ENCODE measurements at places on chromosomes 5 and 9.

- DNase-seq = no peak
Measured at GRCh38 chr9:90552317-90552716, 90.3 kb downstream of the DIRAS2 start.

- DNase-seq = no peak
Measured at GRCh38 chr5:21594566-21594965, 1258.6 kb downstream of the CDH12 start.

DNA sequence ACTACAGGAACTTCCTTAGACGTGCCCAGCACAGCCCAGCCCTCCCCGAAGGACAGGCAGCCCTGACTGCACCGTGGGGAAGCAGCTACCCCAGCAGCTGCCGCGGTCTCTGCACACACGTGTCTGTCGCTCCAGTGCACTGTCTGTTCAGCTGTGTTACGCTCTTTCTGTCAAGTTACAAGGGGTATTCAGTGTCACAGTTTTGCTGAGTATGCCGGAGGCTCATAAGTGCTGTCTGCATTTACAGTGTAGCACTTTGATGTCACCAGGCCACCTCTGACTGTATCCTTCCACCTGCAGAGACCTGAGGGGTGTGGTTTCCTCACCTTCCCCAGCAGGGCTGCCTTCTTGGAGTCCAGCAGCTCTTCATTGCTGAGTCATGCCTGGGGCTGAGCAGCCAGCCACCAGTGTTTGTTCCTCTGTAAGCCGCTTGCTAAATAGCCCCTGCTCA, 126.8 kb downstream of the EHMT1 start:
- DNase-seq = peak; percentile 8

GRCh38 chr5:122315521-122315920, 3.5 kb downstream of the SNCAIP start:
- DNase-seq = no peak

GRCh38 chr5:147391781-147392180, 118.1 kb downstream of the DPYSL3 start:
- no peak for DNase-seq

DNA sequence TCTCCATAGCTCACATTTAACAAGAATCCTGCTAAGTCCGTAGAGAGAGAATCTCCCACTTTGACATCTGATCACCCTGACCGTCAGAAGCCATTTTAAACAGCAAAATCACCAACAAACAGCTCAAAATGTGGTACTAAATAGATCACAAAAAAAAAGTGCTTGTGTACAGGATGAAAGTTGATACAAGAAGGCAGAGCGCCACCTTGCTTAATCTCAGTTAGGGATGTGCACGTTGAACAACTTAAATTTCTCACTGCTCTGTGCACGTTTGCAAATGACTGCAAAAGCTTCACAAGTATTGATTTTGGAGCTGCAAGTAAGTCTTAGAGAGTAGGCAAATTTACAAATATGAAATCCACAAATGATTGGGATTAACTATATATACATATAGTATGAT, 63.1 kb upstream of the NREP start:
- no peak for DNase-seq

DNA sequence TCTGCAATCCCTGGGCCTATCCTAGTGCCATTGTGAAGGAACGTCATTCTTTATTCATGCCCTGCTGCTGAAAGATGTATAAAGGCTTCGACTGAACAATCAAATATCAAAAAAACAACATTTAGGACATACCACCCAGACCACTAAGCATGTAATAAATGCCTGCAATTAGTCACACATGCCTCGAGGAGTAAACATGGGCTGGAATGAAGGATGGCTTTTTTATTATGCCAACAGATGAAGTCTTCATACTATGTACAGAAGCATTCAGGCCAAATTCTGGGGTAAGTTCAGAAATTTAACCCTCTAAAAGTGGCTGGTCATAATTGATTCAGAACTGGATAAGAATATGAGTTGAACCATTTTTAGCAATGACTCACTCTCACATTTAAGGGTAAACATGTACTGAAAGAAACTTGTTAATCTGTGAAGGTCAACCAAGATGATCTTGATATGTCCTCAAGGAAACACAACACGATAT, 38.1 kb downstream of the FAM240B start:
- no peak for DNase-seq

DNA sequence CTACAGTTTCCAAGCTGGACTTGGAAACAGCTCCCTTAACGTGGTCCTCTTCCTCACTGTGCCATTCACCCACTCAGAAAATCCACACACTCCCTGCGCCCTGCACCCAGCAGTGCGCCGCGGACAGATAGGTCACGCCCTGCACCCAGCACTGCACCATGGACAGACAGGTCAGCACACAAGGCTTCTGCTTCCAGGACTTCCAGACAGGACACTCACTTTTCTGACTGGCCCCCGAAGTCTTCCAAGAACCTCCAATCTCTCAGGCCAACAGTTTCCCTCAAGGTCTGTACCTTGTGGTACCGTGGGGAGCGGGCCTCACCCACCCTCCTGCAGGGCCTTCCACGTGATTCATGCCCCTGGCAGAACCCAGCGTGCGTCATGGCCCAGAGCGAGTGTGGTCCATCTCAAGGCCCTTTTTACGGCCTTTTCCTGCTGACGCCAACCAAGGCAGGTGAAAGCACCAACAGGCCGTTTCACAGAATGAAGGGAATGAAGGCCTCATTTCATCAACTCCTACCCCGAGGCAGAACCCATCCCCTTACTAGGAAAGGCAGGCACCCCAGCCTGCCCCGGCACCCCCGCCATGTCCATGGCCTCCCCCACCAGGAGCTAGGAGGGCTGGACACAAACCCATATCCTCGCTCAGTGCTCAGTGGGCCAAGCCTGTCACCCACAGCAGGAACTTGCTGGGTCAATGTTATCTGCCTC, 17.3 kb downstream of the VAV2 start:
- DNase-seq = no peak

- no peak for DNase-seq
Measured at GRCh38 chr9:109132567-109133021, 12.8 kb upstream of the TMEM245 start.

GRCh38 chr9:93954434-93955061, 607 bp downstream of the BARX1 start:
- DNase-seq = no peak

GRCh38 chr5:170920196-170920595, 58.4 kb downstream of the RANBP17 start:
- DNase-seq = no peak

DNA sequence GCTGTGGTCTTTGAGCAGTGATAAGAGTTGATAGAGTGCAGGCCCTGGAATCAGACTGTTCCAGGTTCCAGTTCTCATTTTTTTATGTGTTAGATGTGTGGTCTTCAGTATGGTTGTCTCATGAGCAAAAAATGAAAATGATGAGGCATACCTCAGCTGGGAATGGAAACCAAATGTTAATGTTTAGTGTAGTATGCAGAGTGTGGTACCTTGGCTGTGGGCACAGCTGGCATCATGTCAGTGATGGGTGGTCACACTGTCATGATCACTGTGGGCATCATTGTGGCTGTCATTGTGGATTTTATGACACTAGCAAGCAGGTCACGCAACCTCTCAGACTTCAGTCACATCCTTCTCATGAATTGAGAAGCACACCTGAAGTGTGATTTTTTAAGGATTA, 6.4 kb downstream of the ABLIM3 start:
- DNase-seq = no peak

DNA sequence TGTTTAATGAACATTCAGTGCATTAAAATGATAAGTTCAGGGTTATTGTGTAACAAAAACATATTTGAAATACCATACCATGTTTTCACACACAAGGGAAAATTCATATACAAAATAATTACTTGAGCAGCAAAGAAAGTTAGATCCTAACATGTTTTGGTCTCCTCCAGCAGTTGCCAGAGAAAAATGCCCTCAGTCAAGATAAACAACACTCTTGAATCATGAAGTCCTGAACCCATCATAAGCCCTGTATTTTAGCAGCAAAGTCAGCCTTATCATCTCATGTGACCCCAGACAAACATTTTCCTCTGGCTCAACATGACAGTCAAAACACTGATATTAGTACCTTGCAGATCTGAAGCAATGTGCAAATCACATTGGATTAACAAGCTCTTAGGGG, 1541.1 kb upstream of the WWC1 start:
- DNase-seq = no peak

- DNase-seq = no peak
Measured at GRCh38 chr5:96252596-96252995, 180.5 kb downstream of the PCSK1 start.

- no peak for DNase-seq
Measured at GRCh38 chr9:27078685-27079084, 30.3 kb upstream of the TEK start.

GRCh38 chr5:102638316-102638715, 116.8 kb upstream of the PAM start:
- no peak for DNase-seq

GRCh38 chr5:83925321-83925954, 204.8 kb upstream of the HAPLN1 start:
- DNase-seq = no peak

DNA sequence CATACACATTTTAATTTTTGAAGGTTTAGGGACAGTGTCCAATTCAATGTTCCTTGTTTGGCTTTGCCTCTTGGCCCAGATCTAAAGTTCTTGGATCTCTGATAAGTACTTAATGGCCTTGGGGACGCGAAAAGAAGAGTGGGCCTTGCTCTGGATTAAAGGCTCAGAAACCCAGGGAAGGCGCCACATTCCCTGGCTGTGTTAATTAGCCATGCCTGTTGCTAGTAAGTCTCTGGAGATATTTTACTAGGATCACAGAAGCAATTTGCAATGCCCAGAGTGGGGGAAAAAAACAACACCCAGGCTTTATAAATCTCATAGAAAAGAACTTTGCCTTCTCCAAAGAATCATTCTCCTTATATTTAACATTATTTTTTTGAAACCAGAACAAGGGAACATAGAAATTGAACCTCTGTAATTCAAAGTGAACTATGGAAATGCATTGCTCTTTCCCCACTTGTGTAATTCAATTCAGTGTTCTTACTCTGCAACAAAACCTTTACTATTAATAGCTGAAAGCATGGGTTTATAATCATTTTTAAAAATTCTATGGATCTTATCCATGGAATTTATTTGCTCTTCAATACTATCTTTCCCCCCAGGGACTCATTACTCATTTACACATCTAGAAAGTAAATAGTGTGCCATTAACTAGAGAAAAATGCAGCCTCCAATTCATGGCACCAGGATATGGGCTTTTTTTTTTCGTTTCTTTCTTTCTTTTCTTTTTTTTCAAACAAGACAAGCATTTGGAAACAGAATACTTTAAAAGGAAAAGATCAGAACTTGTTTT, 172.2 kb upstream of the ANKRD55 start:
- no peak for DNase-seq

DNA sequence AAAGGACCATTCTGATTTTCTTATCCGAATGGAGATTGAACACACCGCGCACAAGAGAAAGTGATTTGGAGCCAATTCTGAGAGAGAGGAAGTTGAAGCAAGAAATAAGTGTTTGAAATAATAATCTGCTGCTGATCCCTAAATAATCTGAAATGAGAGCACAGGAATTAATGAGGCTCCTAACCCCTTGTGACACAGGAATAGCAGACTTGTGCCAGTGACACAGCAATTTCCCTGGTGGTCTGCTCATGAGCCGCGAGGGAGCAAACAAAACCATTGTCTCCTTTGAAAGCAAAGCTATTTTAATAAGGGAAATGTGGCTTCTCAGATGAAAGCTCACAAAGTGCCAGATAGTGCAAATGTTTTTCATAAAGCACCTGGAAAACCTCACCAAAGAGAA, 936.1 kb upstream of the WWC1 start:
- no peak for DNase-seq

DNA sequence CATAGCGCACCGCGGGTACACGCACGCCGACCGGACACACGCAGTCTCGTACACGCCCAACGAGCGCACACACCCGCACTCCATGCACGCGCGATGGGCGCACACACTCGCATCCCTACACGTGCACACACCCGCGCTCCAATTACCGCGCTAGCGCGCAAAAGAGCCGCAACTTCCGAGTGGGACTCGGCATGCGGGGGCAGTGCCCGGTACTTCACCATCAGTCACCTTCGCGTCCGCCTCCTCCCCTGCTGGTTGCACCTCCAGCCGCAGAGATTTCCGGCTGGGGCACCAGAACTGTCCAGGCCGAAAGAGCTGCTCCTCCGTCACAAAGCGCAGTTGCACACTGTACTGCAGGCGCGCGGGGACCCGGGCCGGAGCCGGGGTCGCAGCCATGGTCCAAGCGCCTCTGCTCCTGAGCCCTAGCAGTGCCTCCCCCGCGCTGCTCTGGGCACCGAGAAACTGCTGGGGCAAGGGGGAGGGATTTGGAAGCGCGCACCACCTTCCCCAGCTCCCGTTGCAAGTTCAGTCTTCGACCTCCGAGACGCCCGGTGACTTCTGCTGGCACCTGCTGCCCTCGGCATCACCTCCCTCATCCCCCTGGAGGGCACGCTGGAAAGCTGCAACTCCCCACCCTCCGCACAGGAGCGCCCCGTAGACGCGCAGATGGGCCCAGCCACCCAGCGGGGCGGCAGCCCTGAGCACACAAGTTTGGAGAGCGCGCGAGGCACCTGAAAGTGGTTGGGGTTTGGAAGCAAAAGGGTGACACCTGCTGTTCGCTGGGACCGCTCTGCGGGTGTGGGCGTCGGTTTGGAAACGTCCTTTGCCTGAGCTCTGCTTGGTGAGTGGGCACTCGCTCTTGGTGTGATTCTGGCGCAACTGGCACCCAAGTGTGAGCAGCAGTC, 337.4 kb upstream of the PUM3 start:
- peak; percentile 84 for DNase-seq

DNA sequence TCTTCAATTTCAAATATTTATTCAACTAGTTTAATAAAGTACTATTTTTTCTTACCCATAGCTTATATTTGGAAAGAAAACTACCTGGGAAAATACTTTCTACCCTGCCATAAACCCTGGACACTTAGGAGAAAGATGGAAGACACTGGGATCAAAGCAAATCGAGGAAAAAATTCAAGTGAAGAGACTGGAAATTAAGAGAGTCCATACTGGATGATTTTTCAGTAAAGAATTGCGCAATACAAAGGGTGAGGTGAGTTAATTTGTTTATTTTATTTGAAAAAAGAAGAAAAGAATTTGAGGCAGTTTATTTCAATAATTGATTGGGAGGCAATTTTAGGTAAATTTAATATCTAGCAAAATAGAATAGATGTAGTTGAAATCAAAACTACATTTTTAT, 331.8 kb upstream of the ITGA1 start:
- no peak for DNase-seq

DNA sequence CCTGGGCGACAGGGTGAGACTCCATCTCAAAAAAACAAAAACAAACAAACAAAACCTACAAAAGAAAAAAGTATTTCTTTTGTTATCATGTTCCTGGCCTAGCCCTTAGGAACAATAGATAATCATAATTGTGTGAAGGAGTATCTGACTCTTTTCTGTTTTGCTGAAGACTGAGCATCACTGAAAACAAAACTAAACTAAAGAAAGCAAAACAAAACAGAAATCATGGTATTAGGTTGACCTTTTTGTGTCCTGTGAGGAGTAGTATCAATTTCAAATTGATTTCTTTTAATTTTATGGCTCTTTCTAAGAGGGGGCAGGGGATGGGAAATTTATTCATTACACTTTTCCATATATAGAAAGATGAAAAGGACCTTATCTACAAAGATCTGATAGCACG, 246.0 kb downstream of the YTHDC2 start:
- DNase-seq = no peak

Data from DMS153 (cell line).